Peyer's patch (tissue), 4 donors: ENCODE measurements at places on chromosomes 16 and 17.

DNA sequence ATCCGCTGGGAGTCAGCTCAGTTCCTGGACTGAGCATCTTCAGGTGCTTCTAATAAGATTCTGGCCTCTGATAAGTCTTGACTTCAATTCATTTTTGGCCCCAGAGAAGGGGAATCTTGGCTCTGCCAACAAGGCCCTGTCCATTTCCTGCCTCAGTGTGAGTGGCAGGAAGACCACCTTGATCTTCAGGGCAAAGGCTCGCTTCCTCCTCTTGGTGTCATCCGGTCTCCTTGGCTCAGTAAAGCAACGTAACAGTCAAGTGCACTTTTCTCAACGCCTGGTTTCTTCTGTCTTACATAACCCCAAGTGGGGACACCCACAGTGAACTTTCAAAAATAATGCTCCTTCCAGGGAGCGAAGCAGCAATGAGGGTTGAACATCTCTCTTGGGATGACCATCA, 169.8 kb downstream of the PRKCB start:
- DNase-seq, result no peak

- DNase-seq, result no peak
These were observed 30.1 kb upstream of the MTSS2 start for GRCh38 chr16:70715860-70716357.

DNA sequence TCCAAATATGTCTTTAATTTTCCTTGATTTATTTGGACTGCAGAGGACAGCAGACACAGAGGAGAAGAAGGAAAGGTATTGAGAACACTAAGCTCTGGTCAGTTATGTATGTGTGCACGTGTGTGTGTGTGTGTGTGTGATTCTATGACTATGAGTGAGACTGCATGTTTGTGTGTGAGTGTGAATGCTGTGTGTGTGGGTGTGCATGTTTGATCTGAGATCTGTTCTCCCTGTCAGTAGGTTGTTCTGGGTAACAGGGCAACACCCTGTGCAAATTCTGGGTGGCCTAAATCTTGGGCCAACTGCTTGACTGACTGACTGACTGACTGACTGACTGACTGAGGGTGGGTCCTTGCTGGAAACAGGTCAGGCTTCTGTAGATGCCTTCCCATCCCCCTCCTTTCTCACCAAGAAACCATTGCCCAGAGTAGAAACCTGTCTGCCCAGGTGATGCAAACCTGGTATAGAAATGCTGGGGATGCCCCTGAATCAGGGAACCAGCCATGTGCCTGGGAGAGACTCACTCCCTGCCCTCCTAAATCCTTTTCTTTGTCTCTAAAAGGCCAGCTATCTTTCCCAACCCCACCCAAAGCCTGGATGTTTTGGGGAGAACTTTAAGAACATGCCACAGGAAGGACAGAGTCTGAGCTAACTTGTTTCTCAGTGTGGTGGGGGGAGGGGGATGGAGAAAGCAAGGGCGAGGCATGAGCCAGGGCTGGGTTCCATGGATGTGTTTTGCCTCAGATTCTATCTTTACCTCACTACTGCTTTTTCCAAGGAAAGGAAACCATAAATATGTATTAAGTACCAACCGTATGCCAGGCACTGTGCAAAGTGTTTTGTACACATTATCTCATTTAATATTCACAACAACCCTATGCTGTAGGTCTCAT, 4.5 kb upstream of the NR1D1 start:
- no peak for DNase-seq

DNA sequence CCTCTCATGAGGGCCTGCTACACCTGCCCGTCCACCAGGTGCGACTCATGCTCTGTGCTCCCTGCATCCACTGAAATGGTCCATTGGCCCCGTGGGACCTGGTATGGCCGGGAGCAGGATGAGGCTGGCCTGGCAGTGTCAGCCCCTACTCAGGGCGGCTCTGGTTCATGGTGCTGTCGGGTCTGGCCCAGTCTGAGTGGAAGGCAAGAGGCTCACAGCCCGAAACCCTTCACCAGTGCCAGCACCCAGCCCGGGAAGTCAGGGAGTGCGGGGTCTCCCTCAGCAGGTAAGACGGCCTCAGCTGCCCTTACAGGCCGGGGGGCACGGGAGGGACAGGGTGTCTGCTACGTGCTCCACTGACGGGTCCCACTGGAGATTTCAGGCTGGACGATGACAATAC, 40.5 kb upstream of the RASD1 start:
- DNase-seq, result no peak

- DNase-seq, result no peak
These were observed 192.1 kb upstream of the CIBAR2 start for GRCh38 chr16:85304337-85304736.

GRCh38 chr16:85844786-85845185, 45.3 kb downstream of the COX4I1 start:
- no peak for DNase-seq

GRCh38 chr17:2140683-2141082, 85.8 kb downstream of the HIC1 start:
- no peak for DNase-seq

DNA sequence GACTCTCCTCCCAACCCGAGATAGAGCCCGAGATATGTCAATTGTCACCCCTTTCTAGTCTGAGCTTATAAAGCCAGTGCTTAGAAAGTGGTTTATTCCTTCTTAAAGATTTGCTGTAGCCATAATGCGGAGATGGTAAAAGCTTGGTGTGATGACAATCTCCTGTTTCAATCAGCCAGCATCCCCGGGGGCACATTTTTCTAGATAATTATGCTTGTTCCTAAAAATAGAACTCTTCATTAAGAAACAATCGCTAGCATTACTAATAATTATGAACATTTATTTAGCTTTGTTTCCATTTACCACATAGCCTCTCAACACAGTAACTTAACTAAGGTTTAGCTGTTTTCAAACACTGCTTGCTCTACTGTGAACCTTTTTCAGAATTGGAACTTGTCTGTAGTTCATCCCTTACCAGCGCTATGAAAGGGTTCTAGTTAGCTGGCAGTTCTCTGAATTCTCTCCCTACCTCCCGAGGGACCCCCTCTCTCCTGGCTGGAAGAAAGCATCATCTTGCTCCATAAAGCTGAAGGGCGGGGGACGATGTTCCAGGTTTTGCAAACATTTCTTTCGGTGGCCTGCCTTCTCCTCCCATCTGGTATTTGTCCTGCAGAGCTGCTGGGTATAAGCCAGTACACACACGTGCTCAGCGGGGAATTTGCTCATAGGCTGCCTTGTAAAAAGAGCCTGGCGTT, 922 bp upstream of the MRPL58 start:
- DNase-seq, result peak; percentile 18

GRCh38 chr17:74031316-74032090, 172.0 kb upstream of the RPL38 start:
- DNase-seq, result no peak

DNA sequence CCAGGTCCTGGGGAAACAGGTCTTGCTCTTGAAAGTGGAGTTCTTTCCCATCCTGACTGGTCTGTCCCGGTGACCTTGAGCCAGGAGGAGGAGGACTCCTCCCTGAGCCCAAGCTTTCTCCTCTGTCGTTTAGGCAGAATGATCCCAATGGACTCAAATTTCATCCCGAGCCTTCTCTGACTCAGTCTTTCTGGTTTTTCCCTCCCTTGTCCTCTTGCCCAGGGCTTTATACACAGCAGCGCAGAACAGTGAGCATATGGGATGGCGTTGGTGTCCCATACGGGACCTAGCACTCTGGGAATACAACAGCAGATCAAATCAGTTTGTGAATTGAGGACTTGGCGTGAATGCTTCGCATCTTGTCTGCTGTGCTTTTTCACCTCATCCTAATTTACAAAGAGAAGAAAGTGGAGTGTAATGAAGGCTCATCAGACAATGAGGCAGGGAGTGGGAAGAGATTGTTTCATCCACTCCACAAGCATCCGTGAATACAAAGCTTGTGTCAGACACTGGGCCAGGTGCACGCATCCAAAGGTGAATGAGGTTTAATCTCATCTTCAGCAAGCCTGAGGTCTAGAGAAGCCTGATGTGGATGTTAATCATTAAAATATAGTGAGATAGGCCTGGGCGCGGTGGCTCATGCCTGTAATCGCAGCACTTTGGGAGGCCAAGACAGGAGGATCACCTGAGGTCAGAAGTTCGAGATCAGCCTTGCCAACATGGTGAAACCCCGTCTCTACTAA, 1.1 kb upstream of the XYLT1 start:
- peak; percentile 60 for DNase-seq

- no peak for DNase-seq
These were observed 69.4 kb downstream of the ZDHHC7 start for GRCh38 chr16:84941921-84942320.

DNA sequence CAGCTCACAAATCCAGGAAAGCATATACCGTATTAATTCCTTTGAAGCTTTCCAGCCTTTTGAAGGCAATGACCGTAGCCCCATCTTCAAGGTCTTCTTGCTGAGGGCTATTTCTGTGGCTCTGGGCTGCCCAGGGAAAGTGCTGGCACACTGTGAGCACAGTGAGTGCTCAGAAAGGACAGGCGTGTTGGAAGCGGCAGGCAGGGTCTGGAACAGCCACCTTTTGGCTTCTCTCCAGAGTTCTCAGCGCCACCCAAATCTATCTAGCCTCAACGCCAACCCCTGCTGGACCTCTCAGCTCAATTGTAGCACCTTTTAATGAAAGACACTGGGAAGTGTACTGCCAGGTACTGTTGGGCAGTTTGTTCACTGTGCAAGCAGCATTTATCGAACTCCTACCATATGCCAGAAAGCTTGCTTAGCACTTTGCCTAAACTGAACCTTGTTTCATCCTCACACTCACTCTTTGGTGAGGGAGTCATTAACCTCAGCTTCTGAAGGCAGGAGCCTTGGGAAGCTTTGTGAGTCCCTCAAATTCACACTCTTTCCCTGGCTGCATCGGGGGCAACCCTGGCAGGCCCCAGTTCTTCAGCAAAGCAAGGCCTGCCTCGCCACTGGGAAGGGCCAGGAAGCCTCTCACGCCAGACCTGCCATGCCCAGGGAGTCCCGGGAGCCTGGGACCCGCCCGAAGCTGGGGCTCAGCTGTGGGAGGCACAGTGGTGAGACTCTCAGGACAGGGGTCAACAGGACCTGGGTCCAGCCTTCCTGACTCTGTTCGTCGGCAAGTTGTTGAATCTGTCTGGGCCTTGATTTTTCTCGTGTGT, 13.5 kb upstream of the CIBAR2 start:
- DNase-seq, result no peak

DNA sequence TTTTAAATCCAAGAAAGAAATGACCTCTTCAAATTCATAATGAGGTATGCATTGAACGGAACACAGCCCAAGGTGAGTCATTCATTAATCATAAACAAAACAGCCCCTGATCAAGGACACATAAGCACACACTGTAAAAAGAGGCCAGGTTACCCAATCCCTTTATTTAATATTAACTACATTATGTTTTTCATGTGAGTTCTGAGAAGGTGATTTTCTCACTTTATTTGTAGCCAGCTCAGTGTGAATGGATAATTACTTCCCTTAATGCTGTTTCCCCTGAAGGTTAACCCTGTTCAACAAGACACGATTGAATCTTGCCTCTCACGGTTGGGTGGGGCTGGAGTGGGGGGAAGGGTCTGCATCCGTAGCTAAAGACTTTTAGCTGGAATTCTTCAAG, 257.3 kb upstream of the SALL1 start:
- no peak for DNase-seq

DNA sequence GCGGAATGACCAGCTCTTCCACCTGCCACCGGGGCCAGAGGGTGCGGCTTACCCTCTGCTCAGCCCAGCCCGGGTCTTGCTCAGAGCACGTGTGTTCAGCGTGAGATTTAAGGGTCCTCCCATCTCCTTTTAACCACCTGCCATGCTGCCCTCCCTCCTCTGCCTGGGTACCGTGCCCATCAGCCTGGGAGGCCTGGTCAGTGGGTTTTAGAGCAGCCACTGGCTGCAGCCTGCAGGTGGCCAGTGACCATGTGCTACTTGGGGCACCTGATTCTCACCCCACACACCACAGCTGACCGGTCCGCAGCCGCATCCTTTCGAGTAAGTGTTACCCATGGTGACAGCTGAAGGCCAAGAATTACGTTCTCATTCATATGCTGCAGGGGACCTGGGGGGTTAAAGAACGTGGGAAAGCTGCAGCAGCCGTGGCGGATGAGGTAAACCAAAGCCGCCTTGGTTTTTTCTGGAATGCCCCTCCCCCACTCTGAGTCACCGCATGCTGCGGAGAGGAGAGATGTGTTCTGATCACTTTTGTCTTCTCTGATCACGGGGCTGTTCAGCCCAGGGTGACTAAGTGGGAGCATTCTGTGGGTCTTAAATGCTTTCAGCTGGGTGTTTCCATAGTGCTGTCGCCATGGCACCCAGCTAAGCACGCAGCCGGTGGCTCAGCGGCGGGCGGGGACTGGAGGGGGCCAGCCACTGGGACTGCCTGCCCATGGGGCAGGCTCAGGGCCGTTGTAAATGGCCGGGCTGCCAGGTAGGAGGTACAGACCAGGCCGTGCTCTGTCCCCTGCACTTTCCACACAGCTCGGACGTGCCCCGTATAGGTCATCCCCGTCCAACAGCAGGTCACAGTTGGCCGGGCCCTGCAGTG, 59.8 kb downstream of the BAIAP2 start:
- DNase-seq, result peak; percentile 86
